ENCODE measurements at places on chromosomes 1 and 21.
A peak's percentile ranks its signal among the peaks of the same experiment; 100 is the strongest.

DNA sequence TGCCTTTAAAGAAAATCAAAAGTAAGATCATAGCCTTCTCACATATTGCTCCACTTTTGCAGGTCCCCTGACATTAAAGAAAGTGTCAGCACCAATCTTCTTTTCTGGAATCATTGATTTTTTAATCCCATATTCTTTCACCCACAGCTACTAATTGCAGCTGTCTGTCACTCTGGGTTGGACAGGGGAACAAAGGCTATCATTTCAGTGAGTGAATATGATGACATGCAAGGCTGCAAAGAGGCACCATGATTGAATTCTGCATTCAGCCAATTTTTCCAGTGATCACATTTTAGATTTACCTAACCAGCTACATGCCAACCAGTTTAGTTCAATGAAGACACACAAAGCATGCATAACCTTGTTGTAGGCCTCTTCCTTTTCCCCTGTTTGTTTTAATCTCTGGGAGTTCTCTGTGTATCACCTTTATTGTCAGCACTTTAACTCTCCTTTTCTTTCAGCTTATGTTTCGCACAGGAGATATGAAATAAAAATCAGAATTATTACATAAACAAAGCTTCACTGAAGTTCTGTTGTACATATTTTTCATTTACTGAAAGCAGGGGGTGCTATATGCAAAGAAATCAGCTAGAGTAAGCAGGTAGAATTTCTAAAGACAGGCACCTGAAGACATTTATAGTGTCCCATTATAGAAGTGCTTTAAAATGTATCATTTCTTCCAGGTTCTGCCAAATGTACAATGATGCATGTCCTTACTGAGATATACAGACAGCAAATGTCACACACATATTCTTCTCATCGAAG is 584.8 kb downstream of the PLA2G4A start:
- no peak for DNase-seq

GRCh38 chr1:84704872-84705417 is 14.7 kb upstream of the SSX2IP start:
- DNase-seq = no peak

- DNase-seq = no peak
Measured at GRCh38 chr1:101316256-101316655, 79.4 kb downstream of the S1PR1 start.

DNA sequence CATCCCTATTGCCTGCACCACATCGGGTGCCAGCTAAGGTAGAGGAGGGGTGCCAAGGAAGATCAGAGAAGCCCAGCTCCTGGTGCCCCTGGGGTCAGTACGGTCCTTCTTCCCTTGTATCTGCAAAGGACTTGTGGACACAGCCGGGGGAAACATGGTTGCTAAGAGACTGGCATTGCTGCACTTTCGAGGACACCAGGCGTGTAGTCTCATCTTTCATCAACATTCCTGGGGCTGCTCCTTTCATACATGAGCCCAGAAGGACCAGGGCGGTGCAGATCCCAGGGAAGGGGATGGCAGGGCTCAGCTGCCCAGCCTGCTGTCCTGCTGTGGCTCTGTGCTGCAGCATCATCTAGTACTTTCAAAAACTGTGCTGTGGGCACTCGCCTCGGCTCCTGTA is 61.0 kb downstream of the RUNX1 start:
- DNase-seq = no peak

DNA sequence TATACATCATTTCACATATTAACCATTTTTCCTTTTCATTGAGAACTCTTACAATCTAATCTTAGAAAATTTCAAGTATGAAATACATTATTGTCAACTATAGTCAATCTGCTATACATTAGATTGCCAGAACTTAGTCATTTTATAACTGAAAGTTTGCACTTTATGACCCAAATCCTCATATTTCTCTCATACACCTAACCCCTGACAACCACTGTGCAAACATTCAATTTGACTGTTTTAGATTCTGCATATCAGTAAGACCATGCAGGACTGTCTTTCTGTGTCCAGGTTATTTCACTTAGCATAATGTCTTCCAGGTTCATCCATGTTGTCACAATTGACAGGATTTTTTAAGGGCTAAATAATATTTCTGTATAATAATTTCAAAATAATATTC is 1299.0 kb upstream of the B3GALT2 start:
- DNase-seq = no peak

DNA sequence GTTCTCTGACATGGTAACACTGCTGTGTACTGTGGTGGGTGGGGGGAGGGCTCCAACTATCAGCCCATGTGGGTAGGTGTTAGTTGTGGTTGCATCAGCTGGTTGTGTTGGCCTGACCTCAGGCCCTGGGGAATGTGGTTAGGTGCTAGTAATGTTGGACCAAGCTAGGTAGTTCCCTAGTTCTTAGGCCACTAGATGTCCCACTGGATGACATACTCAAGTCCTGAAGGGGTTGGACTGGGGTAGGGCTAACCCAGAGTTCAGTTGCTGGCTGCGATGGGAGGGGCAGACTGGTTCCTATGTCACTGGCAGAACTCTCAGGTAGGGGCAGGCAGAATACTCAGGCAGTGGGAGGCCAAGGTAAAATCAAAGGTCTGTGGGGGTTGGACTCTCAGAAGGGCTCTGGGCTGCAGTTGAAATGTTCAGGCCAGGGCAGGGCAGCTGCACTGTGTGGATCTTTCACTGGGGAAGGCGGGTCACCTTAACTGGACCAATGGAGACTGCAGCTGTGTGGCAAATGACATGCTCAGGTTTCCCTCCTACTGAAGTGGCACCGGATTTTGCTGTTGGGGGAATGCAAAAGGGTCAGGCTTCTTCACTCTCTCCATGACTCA is 870.7 kb downstream of the LRRIQ3 start:
- DNase-seq = no peak

GRCh38 chr1:28241638-28242241 is 5.8 kb downstream of the ATP5IF1 start:
- DNase-seq = no peak

DNA sequence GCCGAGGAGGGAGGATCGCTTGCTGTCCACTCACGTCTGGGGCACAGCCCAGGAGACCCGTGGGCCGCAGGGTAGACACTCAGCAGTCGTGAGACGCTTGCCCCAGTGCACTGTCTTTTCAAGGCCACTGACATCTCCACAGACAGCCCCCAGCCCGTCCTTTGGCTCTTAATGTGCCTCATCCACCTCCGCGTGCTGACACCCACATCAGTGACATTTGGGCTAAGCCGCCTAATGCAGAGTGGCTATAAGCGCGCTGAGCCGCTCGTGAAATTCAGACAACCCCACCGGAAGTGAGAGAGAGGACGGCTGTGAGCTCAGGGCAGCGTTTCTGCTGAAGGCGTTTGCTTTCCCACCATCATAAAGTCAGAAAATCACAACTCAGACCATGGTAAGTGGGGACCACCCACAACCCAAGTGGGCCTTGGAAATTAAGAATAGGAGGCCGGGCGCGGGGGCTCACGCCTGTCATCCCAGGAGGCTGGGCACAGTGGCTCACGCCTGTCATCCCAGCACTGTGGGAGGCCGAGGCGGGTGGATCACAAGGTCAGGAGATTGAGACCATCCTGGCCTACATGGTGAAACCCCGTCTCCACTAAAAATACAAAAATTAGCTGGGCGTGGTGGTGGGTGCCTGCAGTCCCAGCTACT is 8.4 kb downstream of the SLC35E2B start:
- DNase-seq = no peak

DNA sequence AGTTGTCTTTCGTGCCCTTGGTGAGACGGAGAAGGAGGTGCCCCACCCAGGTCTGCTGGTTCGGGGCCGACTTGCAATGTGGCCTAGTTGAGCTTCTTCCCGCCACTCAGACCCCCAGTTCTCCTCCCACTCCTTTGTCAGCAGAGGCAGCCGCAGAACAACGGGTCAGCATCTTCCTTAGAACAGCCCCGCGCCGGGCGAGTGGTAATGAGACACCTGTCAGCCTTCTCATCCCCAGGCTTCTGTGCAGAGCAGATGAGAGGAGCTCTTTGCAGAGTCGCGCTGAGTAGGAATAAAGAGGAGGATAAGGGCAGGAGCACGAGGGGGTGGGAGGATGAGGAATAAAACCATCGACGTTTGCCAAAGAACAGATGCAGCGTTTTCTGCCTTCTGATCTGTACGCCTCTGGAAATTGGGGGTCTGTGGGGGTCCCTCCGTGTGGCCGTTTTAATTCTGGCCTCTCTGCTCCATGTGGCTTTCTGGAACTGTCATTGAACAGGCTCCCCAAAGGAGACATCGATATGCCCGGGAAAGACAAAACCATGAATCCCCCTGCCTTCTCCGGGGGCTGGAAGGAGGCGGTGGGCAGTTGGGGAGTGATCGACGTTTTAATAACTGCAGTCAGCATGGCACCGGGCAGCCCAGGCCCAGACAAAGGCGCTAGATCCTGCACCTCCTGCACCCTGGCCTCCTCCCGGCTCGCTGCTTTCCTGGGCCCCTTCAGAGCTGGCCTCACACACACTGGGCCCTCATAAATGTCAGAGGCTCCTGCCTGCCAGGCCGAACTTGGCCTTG is 27.5 kb upstream of the IGSF21 start:
- DNase-seq = no peak

GRCh38 chr1:230542681-230543080 is 99.6 kb upstream of the COG2 start:
- DNase-seq = no peak

DNA sequence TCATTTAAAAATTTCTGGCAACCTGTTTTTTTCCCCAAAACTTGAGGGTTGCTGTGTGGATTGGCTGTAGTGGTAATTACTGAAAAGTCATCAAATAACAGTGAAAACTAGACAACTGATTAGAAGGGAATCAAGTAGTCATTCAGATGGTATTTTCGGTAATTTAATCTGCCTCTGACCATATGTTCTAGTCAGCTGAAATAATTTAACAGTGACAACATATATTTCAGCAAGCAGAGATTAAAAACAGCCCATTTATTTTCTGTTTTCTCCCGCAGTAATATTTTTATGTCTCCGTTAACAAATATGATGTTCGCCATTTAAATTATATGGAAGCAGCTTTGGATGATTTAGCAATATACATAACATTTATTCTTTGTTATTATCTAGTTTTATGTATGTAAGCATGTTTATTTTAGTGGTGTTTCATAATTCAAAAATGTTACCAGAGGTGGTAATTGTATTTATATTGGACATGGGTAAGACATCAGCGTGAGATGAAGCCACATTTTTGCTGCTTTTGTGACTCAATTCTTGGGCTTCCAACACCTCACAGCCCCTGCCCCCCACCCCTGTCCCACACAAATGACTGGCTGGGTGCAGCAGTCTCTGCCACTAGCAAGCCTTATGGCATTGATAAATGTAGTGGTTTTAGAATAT is 104.4 kb downstream of the GALNT2 start:
- no peak for DNase-seq

DNA sequence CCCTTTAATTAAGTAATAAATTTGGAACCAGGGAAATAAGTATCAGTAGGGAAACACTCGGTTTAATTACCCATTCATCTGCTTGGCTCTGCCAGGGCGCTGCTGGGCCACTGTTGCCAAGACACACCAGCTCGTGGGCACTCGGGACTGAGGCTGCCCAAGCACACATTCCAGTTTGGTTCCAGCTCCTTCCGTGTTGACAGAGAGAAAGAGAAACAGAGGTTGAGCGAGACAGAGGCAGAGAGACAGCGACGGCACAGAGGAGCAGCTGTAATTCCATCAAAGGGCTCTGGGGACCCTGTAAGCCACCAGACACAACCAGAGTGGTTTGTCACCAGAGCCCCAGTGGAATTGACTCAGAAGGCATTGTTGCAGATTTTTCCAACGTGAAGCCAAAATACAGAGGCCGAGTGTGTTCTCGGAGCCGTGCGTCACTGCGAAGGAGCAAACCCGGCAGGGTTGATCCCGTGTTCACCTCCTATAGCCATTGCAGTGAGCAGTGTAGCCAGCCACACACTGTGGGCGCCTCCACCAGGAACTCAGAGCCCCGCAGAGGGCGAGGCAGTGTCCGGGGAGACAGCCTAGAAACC is 33.5 kb downstream of the SYF2 start:
- DNase-seq = no peak

DNA sequence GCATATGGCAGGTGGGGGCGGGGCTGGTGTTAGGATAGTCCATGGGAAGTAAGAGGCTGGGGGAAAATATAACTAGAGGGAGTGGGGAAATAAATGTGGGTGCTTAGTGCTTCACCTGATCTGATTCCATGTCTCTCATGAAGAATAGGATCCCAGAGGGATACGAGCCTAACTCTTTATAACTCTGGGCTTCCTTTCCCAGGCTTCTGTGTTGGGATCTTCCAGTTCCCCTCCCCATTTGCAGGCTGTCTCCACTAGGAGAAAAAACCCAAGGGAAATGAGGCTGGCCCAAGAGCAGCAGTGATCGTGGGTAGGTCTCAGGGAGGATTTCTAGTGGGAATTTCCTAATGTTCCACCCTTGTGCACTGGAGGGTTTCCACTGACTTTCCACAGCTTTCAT is 1.6 kb downstream of the KCNJ9 start:
- no peak for DNase-seq

DNA sequence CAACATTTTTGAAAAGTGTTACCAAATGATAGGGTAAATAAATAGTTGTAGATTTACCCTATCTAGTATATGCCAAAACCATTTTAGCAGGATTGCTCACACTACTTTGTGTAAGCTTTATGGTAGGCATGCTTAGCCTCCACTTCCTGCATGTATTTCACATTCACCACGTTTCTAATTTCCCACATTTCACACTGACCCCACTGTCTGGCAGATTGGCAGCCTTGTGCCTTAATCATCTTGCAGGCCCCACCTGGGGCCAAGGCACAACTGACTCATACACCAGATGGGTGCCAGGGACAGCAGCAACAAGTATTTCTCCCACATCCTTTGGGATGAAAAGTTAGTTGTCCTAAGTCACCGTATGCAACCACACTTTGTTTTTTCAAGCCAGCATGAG is 21.2 kb upstream of the CENPF start:
- no peak for DNase-seq

DNA sequence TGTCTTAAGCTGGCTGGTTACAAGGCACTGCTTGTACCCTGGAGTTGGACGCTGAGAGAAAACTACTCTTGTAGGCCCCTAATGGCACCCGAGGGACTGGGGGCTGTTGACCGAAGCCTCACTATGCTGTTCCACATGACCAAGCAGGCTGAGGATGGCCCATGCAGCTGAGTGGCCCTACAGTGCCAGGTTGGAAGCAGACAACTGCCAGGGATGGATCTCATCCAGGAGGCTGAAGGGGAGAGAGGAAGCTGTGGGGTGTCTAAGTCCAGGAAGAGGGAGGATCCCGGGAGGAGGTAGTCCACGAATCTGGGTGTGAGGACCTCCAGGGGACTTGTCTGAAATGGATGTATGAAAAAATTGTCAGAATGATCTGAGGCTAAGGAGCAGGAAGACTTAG is 45.8 kb downstream of the FOXD2 start:
- no peak for DNase-seq

DNA sequence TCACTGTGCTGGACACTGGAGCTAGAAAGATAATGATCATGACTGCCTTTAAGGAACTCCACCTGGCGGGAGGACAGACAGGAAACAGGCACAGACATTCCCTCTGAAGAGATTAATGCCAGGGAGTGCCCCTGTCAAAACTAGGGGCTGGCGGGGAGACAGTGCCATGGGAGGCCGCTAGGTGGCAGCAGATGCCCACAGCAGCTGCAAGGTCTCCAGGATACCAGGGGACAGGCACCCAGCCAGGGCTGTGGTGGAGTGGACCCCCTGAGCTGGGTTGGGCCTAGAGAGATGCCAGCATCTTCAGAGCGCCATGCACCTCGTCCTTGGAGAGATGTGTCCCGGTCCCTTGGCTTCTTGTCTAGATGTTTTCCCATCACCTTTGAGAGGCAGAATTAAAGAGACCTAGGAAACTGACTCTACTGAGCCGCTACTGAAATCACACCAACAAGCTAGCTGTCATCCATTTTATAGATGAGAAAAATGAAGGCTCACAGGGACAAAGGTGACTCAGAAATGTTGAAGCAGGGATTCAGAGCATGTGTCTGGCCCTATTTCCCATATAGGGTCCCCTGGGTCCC is 3.6 kb downstream of the REN start:
- DNase-seq = peak; percentile 69

Measured in stimulated activated CD4-positive, alpha-beta T cell treated with anti-CD3 and anti-CD28 coated beads, Interleukin-12 subunit alpha, Interleukin-12 subunit beta, amount 100 ng/mL, for 48 hours (primary cell).